ENCODE measurements at places on chromosomes 7 and 10. TPM values are rescaled to one million over a fixed set of nuclear protein-coding genes. Genes with fewer than 3 reads are reported as not detected.

- peak; percentile 32 for DNase-seq
- peaks cover 4% of the 10 kb centered on the region for H3K27me3 ChIP-seq
- H3K36me3 ChIP-seq: no peaks in the 10 kb centered on the region
- H3K4me1 ChIP-seq: no peaks in the 10 kb centered on the region
Observed at GRCh38 chr7:156017916-156018700, 205.8 kb upstream of the SHH start.

DNA sequence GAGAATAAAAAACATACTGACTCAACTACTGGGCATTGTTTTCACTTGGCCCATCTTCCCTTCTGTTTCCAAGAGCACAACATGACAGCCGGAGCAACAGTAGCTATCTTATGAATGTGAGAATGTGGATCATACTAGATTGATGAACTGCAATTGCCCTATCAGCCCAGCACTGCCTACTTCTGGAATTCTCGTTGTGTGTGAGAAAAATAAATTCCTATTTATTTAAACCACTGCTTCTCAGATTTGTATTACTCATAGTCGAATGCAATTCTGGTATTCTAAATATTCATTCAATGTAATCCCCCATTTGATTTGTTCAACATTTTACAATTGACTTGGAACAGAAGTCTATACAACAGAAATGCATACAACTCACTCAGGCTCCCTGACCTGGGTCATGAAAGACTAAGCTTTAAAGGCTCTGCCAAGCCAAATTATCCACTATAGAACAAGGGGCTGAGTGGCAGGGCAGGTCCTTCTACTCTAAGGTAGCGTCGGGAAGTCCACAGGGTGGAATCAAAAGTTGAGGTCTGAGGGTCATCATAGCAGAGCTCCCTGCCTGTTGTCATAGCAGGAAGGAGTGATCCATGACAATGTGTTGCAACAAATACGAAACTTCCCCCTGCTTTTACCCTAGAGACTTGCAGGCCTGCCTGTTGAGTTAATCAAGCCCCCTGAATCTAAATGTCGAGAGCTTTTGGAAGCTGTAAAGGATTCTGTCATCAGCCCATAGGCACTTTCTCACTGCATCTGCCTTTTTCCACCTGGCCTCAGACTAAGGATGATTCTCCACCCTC lies 12.4 kb upstream of the JAZF1 start:
- no peaks in the 10 kb centered on the region for H3K4me1 ChIP-seq
- H3K27ac ChIP-seq: no peak overlapping the region
- H3K36me3 ChIP-seq: no peaks in the 10 kb centered on the region
- DNase-seq: no peak
- H3K4me3 ChIP-seq: no peak overlapping the region
- H3K27me3 ChIP-seq: no peaks in the 10 kb centered on the region

- H3K36me3 ChIP-seq: no peaks in the 10 kb centered on the region
- no peak for DNase-seq
- no peaks in the 10 kb centered on the region for H3K27me3 ChIP-seq
- H3K4me3 ChIP-seq: no peak overlapping the region
- H3K4me1 ChIP-seq: no peaks in the 10 kb centered on the region
Observed at GRCh38 chr10:12622691-12623090, 273.3 kb downstream of the CAMK1D start.

- H3K27me3 ChIP-seq: peaks cover 3% of the 10 kb centered on the region
- DNase-seq: no peak
- H3K27ac ChIP-seq: no peak overlapping the region
- H3K4me1 ChIP-seq: no peaks in the 10 kb centered on the region
Observed at GRCh38 chr10:77197544-77197943, 440.1 kb downstream of the KCNMA1 start.

GRCh38 chr10:133262696-133263095 lies 14.0 kb downstream of the ADAM8 start:
- no peak overlapping the region for H3K4me3 ChIP-seq
- H3K4me1 ChIP-seq: peaks cover 60% of the 10 kb centered on the region
- H3K27ac ChIP-seq: no peak overlapping the region
- DNase-seq: no peak

Gene RNF133
- total RNA-seq: 0.69 TPM

GRCh38 chr7:45080958-45081669 lies 7.7 kb downstream of the NACAD start:
- no peak overlapping the region for H3K4me3 ChIP-seq
- H3K4me1 ChIP-seq: no peaks in the 10 kb centered on the region
- no peak for DNase-seq
- no peaks in the 10 kb centered on the region for H3K36me3 ChIP-seq
- H3K27me3 ChIP-seq: no peaks in the 10 kb centered on the region
- no peak overlapping the region for H3K27ac ChIP-seq

GRCh38 chr7:75986147-75986781 lies 8.1 kb downstream of the TMEM120A start:
- no peak overlapping the region for H3K27ac ChIP-seq
- no peak overlapping the region for H3K4me3 ChIP-seq
- peak; percentile 26 for DNase-seq
- peaks cover 8% of the 10 kb centered on the region for H3K4me1 ChIP-seq
- H3K36me3 ChIP-seq: peaks cover 70% of the 10 kb centered on the region
